ENCODE measurements at places on chromosomes 7 and 10.
A peak's percentile ranks its signal among the peaks of the same experiment; 100 is the strongest.

- DNase-seq, result peak; percentile 1
These were observed 266.7 kb upstream of the PHF14 start for GRCh38 chr7:10706875-10707493.

GRCh38 chr10:93992400-93993030 lies 1.2 kb upstream of the PLCE1 start:
- DNase-seq, result no peak

GRCh38 chr7:81865754-81866153 lies 95.9 kb upstream of the HGF start:
- no peak for DNase-seq

DNA sequence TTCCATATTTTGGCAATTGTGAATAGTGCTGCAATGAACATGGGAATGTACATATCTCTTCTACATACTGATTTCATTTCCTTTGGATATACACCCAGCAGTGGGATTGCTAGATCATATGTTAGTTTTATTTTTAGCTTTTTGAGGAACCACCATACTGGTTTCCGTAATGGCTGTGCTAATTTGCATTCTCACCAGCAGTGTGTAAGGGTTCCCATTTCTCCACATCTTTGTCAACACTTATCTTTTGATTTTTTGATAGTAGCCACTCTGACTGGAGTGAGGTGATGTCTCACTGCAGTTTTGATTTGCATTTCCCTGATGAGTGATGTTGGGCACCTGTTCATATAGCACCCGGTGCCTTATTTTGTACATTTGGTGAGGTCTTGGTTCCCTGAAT lies 519.6 kb downstream of the REEP3 start:
- no peak for DNase-seq

DNA sequence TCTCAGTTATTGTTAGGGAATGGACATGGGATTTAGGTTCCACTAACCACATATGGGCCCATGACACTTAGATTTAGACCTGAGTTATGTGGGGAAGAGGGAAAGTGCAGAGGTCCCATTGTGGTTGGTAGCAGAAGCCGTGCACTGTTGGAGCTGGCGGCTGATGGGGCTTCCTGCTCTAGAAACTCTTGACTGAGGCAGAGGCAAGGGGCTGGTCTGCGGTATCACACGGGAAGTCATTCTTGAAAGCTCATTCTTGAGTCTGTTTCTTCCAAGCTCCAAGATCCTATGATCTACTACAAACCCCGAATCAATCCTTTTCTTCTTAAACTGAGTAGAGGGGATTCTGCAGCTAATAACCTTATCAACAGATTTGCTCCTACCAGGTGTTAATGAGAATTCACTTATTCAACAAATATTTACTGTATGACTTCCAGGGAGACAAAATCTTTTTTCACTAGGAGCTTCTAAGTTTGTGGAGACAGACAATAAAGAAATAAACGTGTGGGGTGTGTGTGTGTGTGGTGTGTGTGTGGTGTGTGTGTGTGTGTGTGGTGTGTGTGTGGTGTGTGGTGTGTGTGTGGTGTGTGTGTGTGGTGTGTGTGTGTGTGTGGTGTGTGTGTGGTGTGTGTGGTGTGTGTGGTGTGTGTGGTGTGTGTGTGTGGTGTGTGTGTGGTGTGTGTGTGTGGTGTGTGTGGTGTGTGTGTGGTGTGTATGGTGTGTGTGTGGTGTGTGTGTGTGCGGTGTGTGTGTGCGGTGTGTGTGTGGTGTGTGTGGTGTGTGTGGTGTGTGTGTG lies 57.1 kb downstream of the AOC1 start:
- no peak for DNase-seq

- no peak for DNase-seq
These were observed 54.9 kb upstream of the SP4 start for GRCh38 chr7:21373031-21373430.

- no peak for DNase-seq
These were observed 22.4 kb upstream of the PPA1 start for GRCh38 chr10:70255329-70256299.

DNA sequence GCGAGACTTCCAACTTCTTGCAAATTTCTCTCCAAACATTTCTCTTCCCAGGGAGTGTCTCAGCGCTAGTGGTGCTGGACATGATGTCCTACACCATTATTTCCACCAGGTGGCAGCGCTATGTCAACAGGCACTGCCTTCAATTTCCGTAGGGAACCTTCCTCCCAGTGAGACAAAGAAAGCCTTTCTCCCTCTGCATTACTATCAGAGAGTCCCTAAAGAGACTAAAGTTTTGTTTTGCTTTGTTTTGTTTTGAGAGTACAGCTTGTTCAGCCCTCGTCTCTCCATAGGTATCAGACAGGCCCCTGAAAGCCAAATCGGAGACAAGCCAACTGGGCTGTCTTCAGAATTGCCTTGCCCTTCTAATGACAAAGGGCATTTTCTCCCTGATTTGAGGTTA lies 44.2 kb upstream of the GGCT start:
- peak; percentile 36 for DNase-seq

GRCh38 chr10:29699621-29700020 lies 64.8 kb upstream of the SVIL start:
- DNase-seq, result no peak

DNA sequence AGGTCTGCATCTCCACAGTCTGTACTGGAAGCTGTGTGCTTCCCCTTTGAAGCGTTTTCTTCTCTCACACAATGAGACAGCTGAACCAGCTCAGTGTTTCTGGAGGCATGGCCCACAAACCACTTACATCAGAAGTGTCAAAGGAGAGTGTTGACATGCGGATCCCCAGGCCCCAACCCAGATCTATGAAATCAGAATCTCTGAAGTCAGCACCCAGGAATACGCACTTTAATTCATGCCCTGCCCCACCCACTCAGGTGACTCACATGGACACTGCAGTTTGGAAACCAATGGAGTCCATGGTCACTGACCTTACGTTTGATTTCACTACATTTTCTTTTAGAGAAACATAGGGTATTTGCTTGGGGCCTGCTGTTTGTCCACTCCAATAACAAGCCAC lies 19.0 kb downstream of the TLL2 start:
- DNase-seq, result no peak

DNA sequence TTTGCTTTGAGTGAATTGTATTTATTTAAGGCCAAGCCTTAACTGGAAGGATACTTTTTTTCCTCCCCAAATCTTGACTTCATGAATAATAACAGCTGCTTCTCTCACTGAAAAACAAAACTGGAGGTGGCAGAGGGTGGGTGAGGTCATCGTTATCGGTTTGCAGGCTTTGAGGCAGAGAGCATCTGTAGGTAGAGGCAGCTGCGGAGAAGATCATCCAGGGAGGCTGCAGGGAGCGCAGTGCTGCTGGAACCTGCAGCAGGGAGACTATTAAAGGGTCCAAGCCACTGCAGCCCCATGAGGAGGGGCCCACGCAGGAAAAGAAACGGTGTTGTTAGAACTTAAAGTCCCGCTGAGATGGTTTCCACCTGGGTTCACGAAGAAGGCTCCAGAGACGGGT lies 112.1 kb upstream of the SDK1 start:
- DNase-seq, result no peak

DNA sequence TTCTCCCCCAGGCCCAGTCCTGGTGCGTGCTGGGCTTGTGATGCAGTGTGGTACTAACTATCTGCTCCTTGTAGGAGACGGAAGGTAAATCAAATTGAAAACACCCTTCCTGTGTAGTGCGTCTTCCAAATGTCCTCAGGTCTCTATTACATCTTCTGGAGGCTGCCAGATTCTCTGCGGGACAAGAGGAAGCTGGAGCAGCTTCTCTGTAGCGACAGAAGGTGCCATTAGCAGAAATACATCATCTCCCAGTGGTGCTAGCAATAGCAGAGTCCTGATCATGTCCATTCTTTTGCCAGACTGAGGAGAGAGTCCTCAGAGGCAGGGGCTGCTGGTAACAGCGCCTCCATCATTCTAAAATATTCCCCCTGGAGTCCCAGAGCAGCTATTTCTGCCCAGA lies 675.2 kb downstream of the LRMDA start:
- no peak for DNase-seq

- no peak for DNase-seq
These were observed 186.1 kb downstream of the BMPER start for GRCh38 chr7:34091321-34091917.

GRCh38 chr10:98312822-98313221 lies 44.8 kb upstream of the LOXL4 start:
- DNase-seq, result no peak

DNA sequence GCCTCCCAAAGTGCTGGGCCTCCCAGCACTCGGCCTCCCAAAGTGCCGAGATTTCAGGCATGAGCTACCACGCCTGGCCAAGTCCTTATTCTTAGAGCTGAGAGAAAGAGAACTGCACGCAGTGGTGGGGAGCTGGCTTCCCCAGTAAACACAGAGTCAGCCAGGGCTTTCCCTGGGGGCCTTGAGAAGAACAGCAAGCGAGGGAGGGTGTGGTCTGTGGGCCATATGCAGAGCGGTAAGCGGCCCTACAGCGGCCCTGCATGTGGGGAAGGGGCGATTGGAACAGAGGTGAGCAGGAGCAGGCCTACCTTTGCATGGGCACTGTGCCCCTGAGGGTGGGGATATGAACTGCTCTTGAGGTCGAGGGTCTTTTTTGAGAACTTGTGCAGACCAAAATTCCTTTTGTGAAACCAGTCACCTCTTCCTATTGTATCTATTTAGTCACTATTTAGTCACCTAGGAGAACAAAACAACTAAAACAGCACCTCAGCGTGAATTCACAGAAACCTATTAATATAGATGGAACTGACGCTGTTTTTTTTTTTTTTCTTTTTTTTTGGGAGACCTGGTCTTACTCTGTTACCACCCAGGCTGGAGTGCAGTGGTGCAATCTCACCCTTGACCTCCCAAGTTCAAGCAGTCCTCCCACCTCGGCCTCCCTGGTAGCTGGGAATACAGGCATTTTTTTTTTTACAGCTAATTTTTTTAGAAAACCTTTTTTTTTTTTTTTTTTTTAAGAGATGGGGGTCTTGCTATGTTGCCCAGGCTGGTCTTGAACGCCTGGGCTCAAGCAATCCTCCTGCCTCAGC lies 36.9 kb upstream of the SH2D4B start:
- no peak for DNase-seq
